ENCODE measurements at places on chromosomes 7 and 10. TPM values are rescaled to one million over a fixed set of nuclear protein-coding genes. Genes with fewer than 3 reads are reported as not detected.
A peak's percentile ranks its signal among the peaks of the same experiment; 100 is the strongest.

GRCh38 chr7:117800406-117800805, 72.8 kb downstream of the CTTNBP2 start:
- DNase-seq: no peak

Gene TRIM50
- total RNA-seq: not detected

DNA sequence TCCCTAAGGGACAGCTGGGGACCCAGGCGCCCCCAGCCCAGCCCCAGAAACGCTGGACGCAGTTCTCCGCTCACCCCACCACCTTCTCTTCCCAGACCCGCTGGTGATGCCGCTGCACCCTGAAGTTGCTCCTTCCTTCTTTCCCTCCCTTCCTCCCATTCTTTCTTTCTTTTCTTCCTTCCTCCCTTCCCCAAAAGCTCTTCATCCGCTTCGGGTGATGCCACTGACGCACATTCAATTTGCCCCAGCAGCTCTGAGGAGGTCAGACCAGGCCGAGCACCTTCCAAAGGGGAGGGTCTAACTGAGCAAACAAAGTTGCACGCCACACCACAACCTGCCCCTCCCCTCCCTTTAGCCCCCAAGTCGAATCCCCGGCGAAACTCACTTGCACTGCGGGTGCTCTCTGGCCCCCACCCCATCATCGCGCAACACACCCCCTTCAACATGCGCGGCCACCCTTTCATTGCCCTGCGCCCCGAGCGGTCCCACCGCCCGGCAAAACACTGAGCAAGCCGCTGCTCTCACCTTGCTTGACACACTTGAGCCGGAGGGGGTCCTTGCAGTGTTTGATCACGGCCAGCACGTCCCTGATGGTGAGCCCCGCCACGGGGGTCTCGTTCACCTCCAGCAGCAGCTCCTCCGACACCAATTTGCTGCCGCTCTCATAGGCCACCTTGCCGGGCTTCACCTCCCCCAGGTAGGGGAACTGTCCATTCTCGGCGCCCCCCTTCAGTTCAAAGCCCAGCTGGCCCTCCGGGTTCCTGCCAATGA, 787 bp downstream of the MAGI2 start:
- peak; percentile 16 for DNase-seq

GRCh38 chr10:48572414-48572813, 32.5 kb downstream of the ARHGAP22 start:
- DNase-seq: no peak

- no peak for DNase-seq
Observed at GRCh38 chr7:3980300-3980643, 679.2 kb downstream of the SDK1 start.

GRCh38 chr7:137962875-137963507, 38.9 kb downstream of the CREB3L2 start:
- no peak for DNase-seq

GRCh38 chr10:124157271-124157681, 63.9 kb upstream of the CHST15 start:
- no peak for DNase-seq

DNA sequence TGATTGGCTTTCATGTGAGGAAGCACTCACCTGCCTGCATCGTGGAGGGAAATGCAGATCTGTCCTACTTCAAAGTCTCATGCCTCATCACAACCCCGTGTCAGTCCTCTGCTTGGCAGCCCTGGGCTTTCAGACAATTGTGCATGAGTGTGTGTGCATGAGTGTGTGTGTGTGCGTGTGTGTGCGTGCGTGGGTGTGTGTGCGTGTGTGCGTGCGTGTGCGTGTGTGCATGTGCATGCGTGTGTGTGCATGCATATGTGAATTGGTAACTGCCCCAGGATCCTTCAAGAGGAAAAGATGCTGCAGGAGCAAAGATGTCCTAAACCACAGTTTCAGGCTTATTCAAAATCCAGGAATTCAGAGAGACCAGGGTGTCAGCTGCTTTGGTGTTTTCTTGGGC, 71.3 kb downstream of the LANCL2 start:
- DNase-seq: no peak

All from heart right ventricle (tissue), 16 donors.